ENCODE measurements at places on chromosomes 16 and 17.

- no peak for DNase-seq
Measured at GRCh38 chr16:10625595-10626357, 45.4 kb upstream of the EMP2 start.

- no peak for DNase-seq
Measured at GRCh38 chr16:65002265-65002664, 119.6 kb downstream of the CDH11 start.

DNA sequence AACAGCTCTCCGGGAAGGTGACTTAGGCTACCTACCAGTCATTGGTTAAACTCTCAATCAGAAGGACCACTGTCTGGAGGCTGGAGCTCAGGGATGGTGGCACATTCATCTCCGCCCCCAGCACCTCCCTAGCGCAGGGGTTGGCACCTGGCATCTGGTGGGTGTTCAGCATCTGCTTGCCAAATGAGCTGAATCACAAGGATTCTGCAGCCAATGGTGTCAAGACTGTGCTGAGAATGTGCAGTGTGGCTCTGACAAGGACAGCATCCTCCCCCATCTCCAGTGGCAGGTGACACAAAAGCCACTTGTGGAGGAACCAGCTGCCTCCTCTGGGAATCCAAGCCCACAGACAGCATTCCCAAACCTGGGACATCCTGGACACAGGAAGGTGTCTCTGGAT is 35.2 kb downstream of the PLXDC1 start:
- DNase-seq = no peak

- DNase-seq = no peak
Measured at GRCh38 chr16:86874141-86874540, 295.8 kb downstream of the FOXL1 start.

GRCh38 chr17:81710514-81711308 is 1.4 kb upstream of the SLC25A10 start:
- DNase-seq = no peak

- no peak for DNase-seq
Measured at GRCh38 chr17:27905447-27906225, 12.5 kb upstream of the LYRM9 start.

DNA sequence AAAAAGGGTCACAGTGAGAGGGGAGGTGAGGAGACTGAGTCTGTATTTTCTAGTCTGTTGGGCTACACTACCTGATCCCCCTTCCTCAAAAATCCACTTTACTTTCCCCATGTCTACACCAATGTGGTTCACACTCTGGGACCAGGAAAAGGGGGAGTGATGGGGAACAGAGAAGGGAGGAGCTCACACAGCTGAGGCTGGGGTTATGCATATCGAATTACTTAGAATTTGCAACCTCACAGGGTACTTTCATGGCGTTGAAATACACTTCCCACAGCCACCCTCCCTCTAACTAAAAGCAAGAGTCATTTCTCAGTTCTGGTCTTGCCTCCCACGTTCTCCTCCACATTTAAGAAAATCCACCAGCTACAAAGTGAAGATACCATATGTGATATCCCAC is 14.1 kb downstream of the MAPT start:
- no peak for DNase-seq

- no peak for DNase-seq
Measured at GRCh38 chr16:62954144-62955032, 918.1 kb upstream of the CDH8 start.

DNA sequence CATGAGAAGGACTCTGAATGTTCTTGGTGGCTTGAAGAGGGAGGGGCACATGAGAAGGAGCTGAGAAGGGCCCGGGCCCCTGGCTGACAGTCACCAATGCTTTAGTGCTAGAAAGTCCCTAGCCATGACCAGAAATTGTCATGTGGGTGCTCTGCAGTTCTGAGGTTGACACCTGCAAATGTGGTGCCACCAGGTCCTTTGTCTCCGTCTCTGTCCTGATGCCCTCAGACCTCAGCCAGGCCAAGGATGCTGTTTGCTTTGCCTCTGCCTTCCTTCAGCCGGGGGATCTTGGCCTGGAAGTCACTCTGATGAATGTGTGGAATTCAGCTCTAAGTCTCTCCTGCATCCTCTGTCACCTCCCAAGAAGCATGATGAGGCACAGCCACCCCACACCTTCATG is 63.6 kb downstream of the TNFRSF13B start:
- DNase-seq = no peak

DNA sequence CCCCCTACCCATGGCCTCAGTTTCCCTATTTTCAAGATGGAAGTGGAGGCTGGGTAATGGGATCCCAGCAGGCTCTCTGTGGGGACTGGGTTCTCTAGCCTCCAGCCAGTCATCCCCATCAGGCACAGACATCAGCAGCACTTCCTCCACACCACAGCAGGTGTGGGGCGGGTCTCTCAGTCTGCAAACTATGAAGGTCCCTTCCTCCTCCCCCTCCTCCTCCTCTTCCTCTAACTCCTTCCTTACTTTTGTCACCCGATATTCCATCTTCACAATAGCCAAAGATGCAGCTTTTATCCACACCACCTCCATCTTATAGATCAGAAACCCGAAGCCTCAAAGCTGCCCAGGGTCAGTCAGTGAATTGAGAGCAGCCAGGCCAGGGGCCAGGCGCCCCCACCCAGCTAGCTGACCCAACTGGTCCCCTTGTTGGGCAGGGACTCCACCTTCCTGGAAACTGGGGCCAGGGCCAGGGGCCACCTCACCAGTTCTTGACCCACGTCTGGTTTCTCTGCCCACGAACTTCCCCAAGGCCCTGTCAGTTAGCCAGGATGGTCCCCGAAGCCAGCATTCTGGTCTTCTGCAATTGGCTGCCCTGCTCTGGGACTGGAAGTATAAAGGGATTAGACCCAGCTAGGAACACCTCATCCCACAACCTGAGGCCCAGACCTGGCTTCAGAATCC is 2.5 kb downstream of the FAM83G start:
- DNase-seq = no peak

DNA sequence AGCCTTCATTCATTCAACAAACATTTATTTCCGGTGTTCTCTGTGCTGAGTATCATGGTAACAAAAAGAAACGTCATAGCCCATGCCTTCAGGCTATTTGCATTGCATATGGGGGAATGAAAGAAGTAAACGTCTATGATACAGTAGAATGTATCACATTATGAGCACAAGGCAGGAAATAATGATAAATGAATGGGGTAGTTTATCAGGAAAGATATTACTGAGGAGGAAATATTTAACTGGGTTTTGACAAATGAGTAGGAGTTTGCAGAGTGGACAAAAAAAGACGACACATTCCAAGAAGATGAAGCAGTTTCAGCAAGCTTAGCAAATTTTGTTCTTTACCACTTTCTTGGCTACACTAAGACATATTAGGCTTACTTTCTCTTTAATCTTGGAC is 1.3 kb upstream of the KRTAP4-7 start:
- no peak for DNase-seq

DNA sequence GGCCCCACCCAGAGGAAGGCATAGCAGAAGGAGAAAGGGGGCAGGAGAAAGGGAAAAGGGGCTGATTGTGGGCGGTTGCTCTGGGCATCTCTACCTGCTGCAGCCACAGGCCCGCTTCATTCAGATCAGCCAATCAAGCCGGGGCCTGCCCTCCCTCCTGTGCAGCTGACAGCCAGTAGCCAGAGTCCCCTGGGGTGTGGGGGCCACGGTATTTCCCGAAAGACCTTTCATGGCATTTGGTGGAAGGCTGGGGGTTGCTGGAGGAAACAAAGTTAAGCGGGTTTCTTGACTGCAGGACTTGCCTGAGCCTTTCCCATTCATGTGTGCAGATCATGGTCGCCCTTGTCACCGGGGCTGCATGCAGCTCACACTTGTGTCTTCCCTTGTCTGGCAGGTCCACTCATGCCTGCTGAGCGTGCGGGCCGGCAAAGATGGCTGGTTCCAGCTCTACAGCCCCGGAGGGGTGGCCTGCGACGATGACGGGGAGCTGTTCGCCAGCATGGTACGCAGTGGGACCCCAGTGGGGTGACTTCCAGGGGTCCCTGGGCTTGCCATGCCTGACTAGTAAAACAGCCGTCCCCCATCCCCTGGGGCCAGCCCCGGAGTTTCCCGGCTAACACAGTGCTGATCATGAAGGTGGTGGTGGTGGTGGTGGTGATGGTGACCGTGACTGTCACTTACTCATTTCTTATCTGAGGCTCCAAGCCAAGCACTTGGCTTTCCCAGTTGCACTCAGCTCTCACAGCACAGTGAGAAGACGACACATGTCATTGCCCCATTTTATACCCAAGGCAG is 82.7 kb upstream of the PLCG2 start:
- DNase-seq = no peak

DNA sequence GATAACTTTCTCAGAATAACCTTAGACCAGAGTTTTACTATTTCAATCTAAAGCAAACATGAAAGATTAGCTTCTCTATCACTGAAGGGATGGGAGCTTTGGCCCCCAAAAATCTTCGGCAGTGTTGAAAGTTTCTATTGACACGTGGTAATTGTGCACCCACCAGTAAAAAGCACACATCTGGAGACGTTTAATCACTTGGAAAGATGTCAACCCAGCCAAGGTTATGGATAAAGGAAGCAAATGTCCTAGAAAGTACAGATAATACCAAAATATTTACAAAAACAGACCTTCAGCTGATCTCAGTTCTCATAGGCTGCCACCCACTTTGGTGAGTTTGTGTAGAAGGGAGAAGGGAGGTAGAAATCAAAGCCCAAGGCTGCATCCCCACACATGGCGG is 5.3 kb downstream of the MYCBPAP start:
- DNase-seq = no peak

- DNase-seq = no peak
Measured at GRCh38 chr17:73210002-73210678, 17.3 kb downstream of the COG1 start.
